ENCODE measurements at places on chromosomes 1 and 21. TPM values are rescaled to one million over a fixed set of nuclear protein-coding genes. Genes with fewer than 3 reads are reported as not detected.
A peak's percentile ranks its signal among the peaks of the same experiment; 100 is the strongest.

GRCh38 chr21:16709866-16710550 lies 802.8 kb upstream of the CXADR start:
- peak; percentile 71 for DNase-seq

AMY1A gene
- polyA plus RNA-seq: not detected

DNA sequence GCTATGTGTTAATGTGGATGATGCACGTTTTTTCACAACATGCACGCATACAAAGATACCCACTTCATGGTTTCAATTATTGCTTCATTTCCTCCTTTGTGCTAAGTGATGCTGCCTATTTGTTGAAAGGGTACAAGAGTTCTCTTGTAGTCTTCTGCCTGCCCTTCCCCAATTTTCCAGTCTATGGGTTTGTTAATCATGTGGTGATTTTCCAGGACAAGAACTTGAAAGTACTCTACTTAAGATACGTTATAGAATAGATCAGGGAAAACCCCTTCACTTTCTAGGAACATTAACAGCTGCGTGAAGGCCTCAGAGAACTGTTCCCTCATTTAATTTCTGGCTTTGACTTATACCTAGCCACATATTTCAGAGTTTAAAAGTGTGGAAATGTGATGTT lies 52.1 kb upstream of the SLC44A3 start:
- DNase-seq: no peak

DNA sequence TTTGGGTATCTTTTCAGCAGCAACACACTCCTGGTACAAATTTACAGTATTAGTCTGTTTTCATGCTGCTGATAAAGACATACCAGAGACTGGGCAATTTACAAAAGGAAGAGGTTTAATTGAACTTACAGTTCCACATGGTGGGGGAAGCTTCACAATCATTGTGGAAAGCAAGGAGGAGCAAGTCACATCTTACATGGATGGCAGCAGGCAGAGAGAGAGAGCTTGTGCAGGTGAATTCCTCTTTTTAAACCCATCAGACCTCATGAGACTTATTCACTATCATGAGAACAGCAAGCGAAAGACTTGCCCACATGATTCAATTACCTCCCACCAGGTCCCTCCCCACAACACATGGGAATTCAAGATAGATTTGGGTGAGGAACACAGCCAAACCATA lies 124.5 kb downstream of the TPR start:
- no peak for DNase-seq
